GOT3 (cell line): ENCODE measurements at places on chromosomes 6 and 20.

GRCh38 chr6:155183095-155183494 is 80.7 kb upstream of the CLDN20 start:
- no peak for DNase-seq

DNA sequence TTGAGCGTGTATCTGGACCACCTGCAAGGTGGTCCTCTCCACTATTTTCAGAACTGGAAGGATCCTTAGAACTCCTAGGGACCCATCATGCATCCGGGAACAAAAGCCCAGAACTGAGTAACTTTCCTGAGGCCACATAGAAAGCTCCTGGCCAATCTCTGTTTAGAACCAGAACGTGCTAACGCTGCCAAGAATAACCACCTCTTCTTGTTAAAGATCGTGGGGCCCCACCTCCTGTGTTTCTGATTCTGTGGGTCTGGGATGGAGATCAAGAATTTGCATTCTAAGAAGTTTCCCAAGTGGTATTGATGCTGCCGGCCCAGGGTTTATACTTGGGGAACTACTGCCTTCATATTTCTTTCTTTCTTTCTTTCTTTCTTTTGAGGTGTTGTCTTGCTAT is 13.3 kb downstream of the CD40 start:
- DNase-seq: no peak

DNA sequence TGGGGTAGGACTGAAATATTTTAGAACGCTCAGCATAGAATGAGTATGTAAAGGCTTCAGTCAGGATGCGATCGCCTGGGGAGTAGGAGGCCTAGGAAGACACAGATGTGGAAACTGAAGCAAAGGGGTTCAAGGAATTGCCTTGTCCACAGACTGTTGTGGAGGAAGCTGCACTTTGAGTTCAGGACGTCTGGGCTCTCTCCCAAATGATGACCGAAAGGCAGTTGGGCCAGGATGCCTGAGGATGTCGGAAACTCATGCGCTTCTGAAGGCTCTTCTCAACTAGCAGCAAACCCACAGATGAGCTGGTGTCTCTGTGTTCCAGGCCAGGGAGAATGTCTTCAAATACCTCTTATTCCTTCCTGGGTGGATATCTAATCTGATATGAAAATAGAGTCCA is 146.2 kb upstream of the SULF2 start:
- DNase-seq: no peak

DNA sequence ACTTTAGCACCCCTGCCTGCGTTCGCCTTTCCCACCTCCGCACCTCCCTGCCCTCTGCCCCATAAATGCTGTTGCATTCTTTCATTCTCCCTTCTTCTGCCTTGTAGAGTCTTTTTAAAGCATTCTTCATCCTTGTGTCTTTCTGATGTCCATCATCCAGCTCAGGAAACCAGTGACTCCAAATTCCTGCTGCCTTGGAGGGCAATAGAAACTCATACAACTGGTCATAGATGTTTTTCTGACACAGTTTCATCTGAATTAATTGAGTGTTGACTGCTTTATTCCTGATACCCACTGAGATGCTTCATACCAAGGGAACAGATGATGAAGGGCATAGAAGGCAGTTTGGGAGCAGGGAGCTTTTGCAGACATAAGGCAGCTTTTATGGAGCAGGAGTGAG is 19.6 kb downstream of the PLEKHG1 start:
- DNase-seq: no peak

GRCh38 chr6:150910561-150910960 is 45.1 kb downstream of the MTHFD1L start:
- no peak for DNase-seq

DNA sequence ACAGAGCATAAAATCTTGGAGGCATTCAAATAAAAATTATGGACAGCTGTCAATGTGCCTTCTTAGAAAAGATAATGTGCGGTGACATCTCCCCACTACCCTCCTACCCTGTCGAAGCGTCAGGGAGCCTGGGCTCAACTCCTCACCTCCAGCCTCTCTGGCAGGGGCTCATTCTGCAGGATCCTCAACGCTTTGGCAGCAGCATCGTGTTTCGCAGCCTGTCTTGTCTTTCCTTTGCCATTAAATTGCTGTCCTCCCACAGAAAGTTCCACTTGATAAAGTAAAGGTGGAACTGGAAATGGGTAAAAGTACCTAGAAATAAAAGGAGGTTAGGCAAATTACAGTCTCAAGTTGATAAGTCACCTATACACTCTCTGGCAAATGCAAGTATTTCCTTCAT is 36.7 kb downstream of the STAU1 start:
- no peak for DNase-seq
